ENCODE measurements at places on chromosomes 6 and 20.
A peak's percentile ranks its signal among the peaks of the same experiment; 100 is the strongest.

- DNase-seq = no peak
Observed at GRCh38 chr20:62628691-62629090, 13.6 kb upstream of the SLCO4A1 start.

- DNase-seq = no peak
Observed at GRCh38 chr20:38412877-38413577, 22.1 kb downstream of the SNHG17 start.

DNA sequence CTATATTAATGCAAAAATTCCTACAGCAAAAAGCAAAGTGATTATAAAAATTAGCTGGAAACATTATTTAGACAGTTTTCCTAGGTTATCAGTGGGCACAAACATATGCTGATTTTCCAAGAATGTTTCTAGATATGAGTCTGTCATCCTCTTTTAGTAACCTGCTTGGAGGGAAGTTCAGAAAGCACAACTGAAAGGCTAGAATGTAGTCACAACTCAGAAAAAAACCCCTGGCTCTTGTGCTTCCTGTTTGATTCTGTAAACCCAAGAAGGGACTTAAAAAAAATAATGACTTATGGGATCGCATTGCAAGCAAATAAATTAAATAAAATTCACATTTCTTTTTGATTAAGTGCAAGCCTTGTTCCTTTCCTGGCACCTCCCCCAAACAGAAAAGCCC is 708.4 kb upstream of the EPHA7 start:
- no peak for DNase-seq

- no peak for DNase-seq
Observed at GRCh38 chr6:21912151-21912832, 318.7 kb downstream of the SOX4 start.

GRCh38 chr20:38158701-38159351 is 6.2 kb downstream of the TGM2 start:
- no peak for DNase-seq

GRCh38 chr6:92756912-92757311 is 662.4 kb downstream of the EPHA7 start:
- no peak for DNase-seq

- DNase-seq = no peak
Observed at GRCh38 chr6:127635091-127635490, 58.1 kb downstream of the C6orf58 start.

- DNase-seq = no peak
Observed at GRCh38 chr20:32062776-32063170, 10.7 kb downstream of the HCK start.

GRCh38 chr20:44911264-44911921 is 1.5 kb downstream of the PABPC1L start:
- DNase-seq = peak; percentile 50

DNA sequence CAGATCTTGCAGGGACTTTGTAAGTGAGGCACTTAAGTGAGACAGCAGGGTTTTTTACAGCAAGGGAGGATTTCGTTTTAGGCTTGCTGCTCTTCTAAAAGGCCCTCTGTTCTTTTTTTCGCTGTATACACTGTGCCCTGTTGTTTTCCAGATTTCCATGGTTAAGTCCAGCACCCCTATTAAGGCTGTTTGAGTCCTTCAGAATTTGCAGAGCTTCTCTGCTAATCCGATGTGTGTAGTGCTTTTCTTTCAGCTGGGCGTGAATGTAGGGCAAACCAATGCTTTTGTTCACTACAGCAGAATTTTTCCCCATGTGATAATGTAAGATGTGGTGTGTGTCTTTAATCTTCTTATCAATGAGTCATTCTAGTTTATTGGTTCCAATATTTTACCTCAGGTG is 200.5 kb upstream of the RREB1 start:
- DNase-seq = no peak

GRCh38 chr6:12637960-12638641 is 78.5 kb upstream of the PHACTR1 start:
- peak; percentile 2 for DNase-seq

- no peak for DNase-seq
Observed at GRCh38 chr20:32551693-32552092, 33.4 kb downstream of the NOL4L start.

- no peak for DNase-seq
Observed at GRCh38 chr20:46367967-46368901, 38.2 kb downstream of the ELMO2 start.

DNA sequence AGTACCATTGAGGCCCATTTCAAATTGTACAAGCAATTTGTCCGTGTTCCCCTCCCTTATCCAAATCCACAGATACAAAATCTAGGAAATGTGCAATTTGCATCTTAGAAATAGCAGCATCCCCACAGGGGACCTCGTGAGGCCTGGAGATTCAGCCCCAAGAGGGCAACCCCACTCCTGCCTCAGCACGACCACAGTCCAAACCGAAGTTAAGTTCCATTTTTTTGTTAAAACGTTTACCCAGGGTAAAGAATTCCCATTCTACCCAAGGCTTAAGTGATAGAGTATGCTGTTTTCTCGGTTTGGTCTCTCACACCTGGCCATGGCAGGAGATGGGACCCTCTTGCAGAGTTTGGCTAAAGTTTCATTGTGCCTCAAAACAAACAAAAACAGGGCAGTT is 41.2 kb downstream of the PLCG1 start:
- no peak for DNase-seq

DNA sequence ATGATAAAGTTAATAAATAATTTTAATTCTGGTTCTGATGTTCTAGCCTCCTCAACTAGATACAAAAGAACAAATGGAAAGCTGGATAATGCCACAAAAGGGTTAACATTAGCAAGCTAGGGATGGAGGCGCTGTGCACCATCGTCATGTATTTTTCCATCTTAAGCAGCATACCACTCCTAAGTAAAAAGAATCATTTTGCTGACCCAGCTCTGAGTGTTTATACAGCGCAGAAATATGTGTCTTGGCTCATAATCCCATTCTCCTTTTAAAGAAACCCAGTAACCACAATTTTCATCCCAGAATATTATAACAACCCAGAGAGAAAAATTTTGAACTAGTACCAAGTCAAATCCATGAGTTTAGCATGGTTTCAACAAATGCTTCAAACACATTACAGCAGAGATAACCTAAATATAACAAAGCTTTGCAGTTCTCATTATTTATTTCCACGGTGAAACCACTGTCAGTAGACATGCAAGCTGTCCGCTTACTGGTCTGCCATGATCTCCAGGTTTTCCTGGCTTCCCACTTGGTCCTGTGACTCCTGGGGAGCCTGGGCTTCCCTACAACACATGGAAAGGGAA is 111.1 kb downstream of the COL12A1 start:
- no peak for DNase-seq

GRCh38 chr6:131062241-131063027 is 611 bp downstream of the EPB41L2 start:
- peak; percentile 6 for DNase-seq

DNA sequence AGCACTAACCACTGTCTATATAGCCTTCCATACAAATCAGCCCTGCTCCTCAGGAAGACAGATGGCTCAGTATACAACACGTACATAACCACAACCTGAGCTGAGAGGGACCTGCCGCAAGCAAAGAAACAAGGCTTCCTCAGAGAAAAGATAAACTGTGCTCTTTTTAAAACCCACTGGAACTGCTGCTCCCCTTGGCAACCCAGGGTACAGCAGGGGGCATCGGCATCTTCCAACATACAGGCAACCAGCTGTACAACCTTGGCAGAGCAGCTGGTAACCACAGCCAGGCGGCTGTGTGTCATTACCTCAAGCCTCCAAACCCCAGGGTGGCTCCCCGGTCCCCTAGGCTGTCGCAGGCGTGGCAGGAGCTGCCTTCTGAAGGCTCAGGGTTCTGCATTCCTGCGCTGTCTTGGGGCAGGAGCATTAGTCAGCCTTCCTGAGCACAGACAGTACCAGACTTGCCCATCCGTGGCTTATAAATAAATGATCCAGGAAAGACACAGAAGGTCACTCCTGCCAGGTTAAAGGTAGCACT is 249.5 kb downstream of the ADGRG6 start:
- peak; percentile 47 for DNase-seq

DNA sequence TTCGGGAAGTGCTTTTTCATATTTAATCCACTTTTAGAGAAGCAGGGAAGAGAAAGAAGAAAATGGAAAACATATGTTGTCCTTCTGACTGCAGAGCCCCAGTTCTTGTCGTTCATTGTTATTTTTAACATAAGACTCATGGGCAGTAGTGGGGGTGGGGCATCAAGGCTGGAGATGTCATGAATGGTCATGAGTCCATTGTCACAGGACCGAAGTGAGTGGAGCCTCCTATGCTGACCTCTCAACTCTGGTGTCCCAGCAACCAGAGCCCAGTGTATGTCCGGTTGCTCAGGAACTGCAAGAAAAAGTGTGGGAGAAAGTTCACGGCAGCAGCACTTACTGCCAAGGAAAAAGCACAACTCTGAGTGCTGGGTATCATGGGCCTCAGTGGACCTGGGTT is 108.6 kb downstream of the BANF2 start:
- DNase-seq = no peak

GRCh38 chr6:122754191-122754731 is 25.3 kb upstream of the FABP7 start:
- DNase-seq = no peak

- no peak for DNase-seq
Observed at GRCh38 chr6:46606338-46606737, 46.3 kb downstream of the CYP39A1 start.

GRCh38 chr20:52801628-52802006 is 170.5 kb upstream of the TSHZ2 start:
- no peak for DNase-seq

- no peak for DNase-seq
Observed at GRCh38 chr6:135360222-135360621, 137.3 kb downstream of the AHI1 start.

DNA sequence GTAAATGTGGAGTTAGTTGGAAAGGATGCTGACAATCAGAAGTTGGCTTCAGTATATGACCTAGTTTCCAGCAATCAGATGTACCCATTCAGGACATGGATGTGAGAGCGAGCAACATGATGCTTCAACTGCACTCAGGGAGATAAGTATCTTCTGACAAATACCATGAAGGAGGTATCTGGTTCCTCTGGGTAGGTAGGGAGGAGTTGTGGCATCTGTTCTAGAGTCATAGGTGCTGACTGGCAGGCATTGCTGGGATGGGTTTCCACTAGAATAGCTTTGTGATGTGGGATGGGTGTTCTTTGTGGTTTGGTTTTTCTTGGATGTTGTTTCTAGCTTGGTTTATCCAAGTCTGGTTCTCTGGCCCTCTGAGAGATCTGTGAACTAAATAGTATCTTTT is 3.9 kb upstream of the REV3L start:
- DNase-seq = no peak

DNA sequence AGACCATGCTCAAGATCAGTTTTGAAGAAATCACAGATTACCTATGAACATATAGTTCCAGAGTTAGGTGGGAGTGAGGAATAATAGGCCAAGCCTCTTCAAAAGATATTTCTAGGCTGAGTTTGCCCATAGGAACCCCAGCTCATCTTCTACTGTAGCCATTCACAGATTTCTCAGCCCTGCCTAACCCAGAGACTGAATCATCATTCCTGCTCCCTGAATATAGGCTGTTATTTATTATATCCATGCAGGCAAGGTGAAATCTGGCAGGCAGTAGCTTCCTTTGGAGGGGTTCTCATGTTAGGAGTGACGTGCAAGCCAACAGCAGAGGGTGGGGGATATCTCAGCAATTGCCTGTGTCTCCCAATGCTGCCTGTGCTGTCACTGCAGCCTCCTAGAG is 25.6 kb upstream of the ADGRF4 start:
- no peak for DNase-seq

All from activated CD4-positive, alpha-beta T cell treated with anti-CD3 and anti-CD28 coated beads for 4 hours (primary cell).